ENCODE measurements at places on chromosomes 5 and 9.

DNA sequence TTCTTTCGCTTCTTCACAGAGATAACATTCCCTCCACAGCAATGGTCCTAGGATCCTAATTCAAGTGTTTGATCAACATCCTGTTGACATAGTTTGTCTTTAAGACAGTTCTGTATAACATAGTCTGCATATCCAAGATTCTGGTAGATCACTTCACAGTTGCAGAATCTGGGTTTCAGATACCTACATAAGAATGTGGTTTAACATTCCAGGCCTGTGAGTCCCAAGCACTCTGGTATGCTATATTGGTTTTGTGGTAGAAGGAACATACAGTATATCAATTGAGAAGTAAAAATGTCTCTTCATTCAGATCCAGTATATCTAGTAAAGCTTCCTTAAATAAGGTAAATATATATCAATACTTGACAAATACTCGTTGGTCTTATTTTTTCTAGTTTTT, 914.2 kb upstream of the CDH6 start:
- DNase-seq = no peak

- no peak for DNase-seq
Measured at GRCh38 chr9:119880361-119880760, 511.1 kb upstream of the BRINP1 start.

- DNase-seq = no peak
Measured at GRCh38 chr9:123138163-123138562, 104.7 kb downstream of the GPR21 start.

GRCh38 chr5:110338341-110339083, 388.0 kb downstream of the TMEM232 start:
- no peak for DNase-seq

DNA sequence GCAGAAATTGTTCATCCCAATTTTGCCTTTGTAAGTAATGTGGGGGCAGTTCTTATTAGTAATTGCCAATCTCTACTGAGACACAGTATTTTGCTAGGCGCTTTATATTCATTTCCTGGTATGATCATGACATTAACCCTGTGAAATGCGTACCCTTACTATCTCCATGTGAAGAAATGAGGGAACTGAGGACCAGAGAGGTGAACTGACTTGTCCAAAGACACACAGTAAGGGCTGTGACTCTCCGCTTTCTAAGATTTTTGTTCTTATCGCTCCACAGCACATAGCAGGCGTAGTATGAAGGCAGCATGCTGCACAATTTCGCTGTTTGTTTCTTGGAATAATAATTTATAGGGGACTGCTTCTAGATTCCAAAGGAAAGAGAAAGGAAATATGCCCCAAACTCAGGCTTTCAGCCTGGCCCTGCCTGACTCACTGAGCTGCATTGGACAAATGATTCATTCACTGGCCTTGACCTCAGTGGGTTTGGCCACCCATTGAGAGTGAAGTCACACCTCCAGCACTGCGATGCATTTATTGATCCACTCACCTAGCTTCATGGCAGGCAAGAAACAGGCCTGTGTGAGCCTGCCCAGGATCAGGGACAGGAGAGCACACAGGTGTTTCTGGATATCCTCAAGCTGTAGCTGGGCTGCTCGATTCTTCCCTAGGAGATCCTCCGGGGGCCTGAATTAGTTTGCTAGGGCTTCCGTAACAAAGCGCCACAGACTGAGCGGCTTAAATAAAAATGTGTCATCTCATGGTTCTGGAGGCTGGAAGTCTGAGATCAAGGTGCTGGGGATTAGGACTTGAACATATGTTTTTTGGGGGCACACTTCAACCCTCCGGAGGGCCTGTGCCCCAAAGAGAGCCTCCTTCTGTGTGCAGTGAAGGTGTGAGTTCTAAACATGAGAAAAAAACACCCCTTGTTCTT, 7.2 kb upstream of the DUSP1 start:
- peak; percentile 29 for DNase-seq

DNA sequence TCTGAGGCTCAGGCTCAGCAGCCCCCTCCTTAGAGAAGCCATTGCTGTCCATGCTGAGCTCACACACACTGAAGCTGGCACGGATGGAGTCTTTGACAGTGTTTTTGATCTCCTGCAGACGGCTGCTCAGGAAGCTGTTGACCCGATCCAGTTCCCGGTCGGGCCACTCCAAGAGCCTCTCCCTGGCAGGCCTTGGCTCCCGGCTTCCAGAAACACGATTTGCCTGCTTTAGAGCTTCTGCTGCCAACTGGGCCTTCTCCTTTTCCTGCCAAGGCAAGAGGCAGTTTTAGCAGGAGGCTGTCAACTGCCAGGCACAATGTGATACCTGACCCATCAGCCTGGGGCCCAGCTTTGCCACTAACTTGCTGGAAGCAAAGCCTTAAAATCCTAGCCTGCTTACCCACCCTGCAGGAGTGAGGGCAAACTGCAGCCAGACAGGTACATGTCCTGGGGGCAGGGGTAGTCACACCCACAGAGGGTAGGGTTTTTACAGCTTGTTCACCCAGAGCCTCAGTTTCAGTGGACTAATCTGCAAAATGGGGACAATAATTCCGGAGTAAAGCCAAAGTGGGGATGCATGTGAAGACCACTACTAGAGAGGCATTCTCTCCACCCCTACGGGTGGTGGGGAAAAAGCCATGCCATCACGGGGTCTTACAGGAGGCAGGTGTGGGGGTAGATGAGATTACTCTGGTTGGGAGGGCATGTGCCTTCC, 8.3 kb upstream of the DDX41 start:
- DNase-seq = no peak

- no peak for DNase-seq
Measured at GRCh38 chr9:32879335-32879734, 96.0 kb downstream of the TMEM215 start.

DNA sequence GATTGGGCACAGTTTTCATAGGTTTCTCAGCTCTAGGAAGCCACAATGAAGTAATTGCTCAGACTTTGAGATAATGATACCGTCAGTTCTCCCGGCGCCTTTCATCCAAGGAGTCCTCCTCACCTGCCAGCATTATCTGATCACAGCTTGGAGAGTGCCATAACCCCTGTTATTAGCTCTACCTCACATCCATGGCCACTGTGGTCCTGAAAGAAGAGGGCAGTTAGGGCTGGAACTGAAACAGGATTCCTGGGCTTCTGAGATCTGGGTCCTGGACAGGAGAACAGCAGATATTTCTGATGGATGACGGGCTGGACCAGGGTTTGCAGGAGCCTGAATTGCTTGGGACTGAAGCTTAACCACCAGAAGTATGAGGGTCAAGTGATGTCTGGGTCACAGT, 13.5 kb downstream of the RGS3 start:
- no peak for DNase-seq

DNA sequence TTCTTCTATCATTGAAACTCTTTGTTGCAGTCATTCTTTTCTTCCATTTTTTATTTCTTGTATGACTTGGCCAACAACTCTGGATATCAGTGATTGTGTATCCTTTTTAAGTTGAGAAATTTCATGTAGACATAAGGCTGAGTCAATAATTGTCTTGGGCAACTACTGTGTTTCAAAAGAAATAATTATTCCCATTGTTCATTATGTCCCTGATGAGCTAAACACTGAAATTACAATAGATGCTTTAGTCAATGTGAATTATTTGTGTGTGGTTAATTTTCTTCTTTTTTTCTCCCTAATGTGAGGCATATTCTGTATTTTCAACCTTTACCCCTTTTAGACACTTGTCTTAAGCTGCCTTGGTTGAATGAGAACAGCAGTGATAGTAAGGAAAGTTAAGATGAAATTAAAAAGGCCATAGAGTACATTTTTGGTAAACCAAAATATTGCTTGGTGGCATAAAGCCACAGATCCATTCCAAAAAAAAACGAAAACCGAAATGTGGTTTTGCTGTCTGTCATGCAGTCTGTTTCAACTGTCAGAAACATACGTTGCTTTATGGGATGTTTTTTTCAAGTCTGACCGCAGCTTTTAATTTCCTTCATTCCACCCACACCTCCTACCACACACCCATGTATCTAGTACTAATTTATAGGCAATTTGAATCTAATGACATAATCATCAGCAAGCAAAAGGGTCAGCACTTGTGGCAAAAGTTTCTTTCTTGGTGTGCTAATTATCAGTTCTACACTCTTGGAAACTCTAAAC, 21.1 kb downstream of the TLE4 start:
- peak; percentile 53 for DNase-seq

- DNase-seq = no peak
Measured at GRCh38 chr9:18595597-18595996, 121.6 kb downstream of the ADAMTSL1 start.

GRCh38 chr9:73135394-73135793, 16.3 kb upstream of the ANXA1 start:
- DNase-seq = no peak

DNA sequence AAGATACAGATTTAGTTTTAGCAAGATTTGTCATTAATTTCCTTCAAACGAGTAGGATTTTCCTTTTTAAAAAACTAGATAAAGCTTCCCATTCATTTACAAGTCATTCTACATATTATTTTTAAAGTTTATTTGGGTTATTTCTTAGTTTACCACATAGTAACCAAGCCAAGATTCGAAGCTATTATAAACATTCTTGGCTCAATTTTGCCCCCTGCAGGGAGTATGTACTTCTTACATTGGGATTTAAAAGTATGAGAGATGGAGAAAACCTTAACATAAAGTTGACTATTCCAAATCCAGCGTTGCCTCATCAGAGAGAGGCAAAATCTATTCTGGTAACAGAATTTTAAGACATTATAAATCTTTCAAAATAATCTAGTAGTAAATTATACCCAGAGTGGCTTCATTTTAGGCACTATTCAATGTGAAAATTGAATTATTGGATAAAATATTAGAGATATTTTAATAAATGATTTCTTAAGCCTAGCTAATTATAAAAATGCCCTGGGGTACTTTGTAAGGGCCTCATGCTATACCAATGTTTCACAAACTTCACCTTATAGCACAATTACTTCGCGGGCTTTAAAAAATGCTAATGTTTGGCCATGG, 39.1 kb downstream of the FBN2 start:
- no peak for DNase-seq

DNA sequence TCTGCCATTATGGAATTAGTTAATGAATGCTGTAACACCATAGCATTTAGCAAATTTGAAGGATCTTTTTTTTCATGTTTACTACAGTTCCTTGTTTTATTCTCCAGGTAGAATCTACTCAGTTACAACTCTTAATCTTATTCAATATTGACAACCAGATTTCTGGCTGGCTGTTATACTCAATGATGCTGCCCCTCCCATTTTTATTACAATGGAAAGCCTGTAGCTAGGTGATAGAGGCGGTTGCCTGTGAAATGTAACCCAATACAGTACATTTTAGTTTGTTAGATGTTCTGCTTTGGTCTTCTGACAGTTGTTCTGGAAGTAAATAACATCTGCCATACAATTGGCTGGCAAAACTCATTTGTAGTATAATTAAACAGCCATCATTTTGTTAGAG, 294.2 kb downstream of the DMRTA1 start:
- DNase-seq = no peak

- no peak for DNase-seq
Measured at GRCh38 chr5:13659391-13659790, 285.1 kb downstream of the DNAH5 start.

DNA sequence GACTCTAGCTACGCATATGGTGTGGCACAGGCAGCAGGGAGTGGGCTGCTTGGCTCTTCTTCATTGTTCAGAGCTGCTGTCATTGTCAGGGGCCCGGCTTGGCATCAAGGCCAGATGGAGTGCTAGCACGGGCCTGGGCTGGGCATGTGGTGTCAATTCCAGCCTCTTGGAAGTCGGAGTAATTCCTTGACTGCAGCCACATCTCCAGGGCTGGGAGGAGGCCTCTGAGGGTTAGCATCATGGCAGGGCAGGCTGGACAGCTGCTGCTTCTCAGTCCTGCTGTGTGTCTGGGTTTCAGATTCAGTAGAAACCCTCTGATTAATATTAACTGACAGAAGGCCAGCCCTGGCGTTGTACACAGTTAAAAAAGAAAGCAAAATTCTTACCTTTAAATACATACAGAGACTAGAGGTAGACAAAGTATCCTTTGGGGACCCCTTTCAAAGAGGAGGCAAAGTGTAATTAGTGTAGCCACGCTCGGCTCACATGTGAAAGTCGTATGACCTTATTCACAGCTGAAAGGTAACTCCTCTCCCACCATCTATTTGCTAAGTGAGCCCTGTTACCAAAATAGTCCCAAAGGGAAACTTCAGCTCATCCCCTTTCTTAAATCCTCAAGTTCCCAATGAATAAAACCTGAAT, 126.4 kb downstream of the DOCK2 start:
- no peak for DNase-seq

DNA sequence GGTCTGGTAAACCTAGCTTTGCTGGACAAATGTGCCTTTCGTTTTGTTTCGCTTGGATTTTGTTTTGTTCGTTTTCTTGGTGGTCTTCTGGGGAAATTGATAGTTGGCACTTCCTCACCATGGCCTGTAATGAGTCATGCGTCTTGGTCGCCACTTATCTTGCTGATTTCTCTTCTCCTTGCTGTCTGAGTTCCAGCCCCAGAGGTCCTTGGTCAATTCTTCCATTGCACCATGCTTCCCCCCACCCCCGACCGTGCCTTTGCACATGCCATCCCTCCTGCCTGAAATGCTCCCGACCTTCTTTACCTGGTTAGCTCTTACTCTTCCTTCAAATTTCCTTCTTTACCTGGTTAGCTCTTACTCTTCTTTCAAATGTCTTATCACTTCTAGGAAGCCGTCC, 168.7 kb upstream of the MSX2 start:
- DNase-seq = no peak

- DNase-seq = no peak
Measured at GRCh38 chr5:69493396-69494133, 975 bp downstream of the OCLN start.

- DNase-seq = no peak
Measured at GRCh38 chr9:91847581-91848091, 102.4 kb downstream of the ROR2 start.

DNA sequence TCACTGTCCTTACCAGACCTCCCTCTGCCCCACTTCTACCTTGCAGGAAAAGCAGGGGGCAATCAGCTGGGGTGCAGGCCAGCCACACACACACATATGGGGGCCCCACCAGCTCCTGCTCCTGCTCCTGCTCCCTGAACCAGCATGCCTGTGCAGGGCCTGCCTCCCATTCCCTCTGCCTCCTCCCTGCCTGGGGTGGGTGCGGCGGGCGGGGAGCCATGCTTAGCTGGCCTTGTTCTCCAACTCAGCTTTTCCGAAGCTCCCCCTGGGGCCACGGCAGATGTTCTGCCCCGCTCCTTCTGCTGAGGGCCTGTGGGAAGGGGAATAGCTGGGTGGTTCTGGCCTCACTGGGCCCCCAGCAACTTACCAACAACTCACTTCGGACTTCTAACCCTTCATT, 89.8 kb downstream of the ZNF354C start:
- DNase-seq = no peak

DNA sequence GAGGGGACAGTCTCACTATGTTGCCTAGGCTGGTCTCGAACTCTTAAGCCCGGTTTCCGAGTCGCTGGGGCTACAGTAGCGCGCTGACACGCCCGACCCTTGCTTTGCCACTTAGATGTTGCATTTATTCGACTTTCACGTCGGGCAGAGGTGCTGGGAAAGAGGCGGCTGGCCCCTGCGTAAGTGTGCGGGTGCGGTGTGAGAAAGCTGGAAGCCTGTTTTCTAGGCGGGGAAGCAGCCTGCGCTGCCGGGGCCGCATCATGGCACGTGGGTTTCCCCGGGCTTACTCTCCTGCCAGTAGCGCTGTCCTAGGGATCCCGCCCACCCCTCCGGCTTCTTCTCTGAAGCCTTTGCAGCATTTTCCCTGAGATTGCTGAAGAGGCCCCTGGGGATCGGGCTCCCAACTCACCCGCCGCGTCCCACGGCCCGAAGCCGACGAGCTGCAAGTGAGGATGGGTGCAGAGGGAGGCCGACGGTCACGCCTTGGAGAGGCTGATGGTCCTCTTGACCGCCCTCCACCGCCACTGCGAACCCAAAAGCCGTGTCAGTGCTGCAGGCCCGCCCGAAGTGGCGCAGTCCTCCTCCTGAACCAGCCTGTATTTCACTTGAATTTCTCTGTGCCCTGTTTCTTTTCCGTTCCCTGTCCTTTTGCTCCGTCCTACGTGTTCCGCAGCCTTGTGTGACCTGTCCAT, 5.8 kb upstream of the TRIM41 start:
- DNase-seq = peak; percentile 57
